ENCODE measurements at places on chromosomes 4 and X.

- no peak for DNase-seq
Measured at GRCh38 chr4:108361446-108361820, 192.7 kb upstream of the LEF1 start.

DNA sequence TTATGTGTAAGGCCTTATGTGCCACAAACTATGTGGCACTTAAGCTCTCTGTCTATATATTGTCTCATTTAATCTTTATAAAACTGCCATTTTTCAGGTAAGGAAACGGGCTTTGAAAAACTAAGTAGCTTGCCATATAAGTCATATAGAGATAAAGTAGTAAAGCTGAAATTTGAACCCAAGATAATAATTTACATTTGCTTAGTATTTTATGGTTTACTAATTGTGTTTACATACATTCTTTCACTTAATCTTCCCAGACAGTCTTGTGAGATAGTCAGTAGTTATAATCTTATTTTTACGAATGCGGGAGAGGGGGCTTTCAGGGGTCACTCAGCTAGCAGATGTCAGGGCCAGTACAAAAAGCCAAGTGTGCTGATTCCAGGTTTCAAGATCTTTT lies 13.9 kb upstream of the CCNG2 start:
- DNase-seq: no peak

- DNase-seq: no peak
Measured at GRCh38 chrX:142233400-142233799, 28.3 kb upstream of the MAGEC2 start.

DNA sequence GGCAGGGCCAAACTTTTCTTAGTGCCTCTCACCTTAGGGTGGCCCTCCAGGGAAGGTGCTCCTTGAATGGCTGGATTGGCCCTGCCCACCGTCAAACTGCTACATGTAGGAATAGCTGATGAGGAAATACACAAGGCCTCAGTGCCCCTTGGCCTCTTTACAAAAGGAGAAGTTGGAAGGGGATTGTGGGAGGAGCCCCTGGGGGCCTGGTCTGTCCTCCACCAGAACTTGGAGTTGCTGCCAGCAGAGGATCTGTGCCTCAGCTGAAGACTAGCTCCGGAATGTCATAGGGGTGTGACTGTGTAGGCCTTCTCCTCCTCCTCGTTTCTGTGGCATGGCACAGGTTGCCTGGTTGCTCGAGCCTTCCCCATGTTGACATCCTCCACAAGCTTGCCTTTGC lies 142.7 kb downstream of the AMMECR1 start:
- no peak for DNase-seq

DNA sequence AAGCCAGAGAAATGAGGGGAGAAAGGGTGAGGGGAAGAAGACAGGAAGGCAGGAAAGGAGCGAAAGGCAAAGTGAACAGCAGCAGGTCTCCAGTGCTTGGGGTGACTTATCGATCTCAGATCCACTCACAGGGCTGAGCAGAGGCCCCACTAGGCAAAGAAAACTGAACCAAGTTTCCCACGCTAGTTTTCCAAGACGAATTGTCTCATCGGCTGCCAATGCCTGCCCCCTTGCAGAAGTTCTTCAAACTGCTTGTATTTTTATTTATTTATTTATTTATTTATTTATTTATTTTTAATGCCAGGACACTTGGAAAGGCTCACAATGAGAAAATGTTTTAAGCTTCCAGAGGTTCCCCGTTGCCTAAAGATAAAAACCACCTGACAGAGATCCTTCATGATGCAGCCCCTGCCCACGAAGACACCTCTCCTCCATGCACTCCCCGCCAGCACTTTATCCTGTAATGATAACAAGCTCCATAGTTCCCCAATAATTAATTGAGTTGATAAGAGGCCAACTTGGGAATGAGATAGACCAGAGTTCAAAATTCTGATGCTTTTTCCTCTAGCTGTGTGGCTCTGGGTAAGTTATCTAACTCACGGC lies 43.2 kb downstream of the QDPR start:
- DNase-seq: no peak

DNA sequence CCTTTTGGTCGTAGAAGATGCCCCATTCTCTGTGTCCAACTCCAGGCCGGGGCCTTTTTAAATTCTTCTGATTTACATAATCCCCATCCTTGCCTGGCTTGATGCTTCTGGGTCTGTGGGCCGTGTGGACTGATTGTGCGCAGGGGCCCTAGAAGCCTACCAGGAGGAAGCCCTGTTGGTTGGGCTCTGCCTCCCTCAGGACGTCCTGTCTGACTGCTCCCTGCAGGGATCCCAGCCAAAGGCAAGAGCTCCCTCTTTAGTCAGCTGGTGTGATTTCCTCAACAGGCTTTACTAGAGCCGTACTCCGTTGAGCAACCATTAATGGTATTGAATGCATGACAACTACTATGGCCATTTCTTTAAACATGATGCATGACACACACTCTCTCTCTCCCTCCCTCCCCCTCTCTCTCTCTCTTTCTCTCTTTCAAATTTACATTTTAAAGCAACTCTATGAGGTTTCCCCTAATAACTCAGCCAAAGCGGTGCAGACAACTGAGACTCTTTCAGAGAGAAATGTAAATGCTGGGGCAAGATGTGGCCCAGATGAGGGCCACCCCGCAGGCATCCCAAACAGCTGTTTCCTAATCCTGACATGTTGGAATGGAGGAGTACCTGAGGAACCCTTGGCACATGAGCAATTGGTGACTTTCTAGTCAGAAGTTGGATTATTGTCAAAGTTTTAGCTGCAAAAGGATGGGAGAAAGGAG lies 117.3 kb downstream of the DRD5 start:
- DNase-seq: no peak

DNA sequence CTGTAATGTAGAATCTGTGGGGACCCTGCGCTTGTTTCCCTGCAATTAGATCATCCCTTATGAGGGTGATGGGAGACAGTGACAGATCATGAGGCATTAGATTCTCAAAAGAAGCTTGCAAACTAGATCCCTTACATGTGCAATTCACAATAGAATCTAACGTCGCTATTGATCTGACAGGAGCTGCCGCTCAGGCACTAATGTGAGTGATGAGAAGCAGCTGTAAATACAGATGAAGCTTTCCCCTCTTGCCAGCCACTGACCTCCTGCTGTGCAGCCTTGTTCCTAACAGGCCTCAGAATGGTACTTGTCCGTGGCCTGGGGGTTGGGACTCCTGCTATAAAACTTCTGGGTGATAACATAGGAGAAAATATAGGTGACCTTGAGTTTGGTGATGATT lies 1076.8 kb downstream of the PDHA2 start:
- DNase-seq: no peak

GRCh38 chr4:11149612-11150259 lies 279.0 kb downstream of the HS3ST1 start:
- no peak for DNase-seq

GRCh38 chr4:82044141-82044993 lies 329.4 kb downstream of the HNRNPD start:
- DNase-seq: peak; percentile 48

GRCh38 chr4:26557164-26557563 lies 26.7 kb upstream of the TBC1D19 start:
- DNase-seq: no peak

DNA sequence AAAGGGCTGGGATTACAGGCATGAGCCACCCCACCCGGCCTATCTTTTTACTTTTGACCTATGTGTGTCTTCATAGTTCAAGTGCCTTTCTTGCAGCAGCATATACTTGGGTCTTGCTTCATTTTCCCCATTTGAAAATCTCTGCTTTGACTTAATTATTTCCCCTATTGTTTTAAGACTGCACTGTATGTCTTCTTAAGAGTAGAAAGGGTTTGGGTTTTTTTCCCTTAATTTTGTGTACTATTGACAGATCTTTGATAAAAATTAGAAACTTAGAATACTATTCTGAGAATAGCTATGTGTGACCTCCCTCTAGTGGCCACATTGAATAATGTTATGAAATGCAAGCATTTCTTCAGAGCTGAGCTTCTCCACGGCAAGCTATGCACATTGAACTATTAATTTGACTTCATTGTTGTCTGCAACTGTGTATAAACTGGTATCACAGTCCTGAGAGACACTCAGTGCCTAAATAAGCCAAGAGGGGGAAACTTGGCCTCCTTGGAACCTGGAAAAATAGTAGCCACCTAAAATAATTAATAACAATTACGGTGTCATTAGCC lies 8.7 kb upstream of the SLC25A4 start:
- no peak for DNase-seq

GRCh38 chrX:95703696-95704095 lies 980.9 kb upstream of the DIAPH2 start:
- DNase-seq: no peak

DNA sequence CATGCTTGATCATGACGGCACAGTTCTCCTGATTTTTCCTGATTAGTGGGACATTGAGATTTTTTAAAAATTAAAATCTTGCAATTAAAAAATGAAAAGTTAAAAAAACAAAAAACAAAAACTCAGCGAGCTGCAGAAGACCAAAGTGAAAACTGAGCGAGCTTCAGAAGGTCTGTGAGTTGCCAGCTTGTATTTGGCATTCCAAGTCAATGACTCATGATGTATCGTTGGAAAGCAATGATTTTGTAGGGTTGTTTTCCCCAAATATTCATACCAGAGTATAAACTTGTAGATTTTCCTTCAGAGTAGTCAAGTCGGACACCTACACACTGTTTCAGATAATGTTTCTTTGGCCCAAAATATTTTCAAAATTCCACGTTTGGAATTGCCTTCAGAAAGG lies 76.9 kb downstream of the LRRC66 start:
- DNase-seq: no peak

- DNase-seq: no peak
Measured at GRCh38 chrX:68685685-68686084, 38.2 kb downstream of the STARD8 start.

GRCh38 chrX:24243692-24244091 lies 70.2 kb downstream of the SUPT20HL2 start:
- no peak for DNase-seq

GRCh38 chrX:44992775-44993174 lies 119.8 kb downstream of the KDM6A start:
- DNase-seq: no peak

DNA sequence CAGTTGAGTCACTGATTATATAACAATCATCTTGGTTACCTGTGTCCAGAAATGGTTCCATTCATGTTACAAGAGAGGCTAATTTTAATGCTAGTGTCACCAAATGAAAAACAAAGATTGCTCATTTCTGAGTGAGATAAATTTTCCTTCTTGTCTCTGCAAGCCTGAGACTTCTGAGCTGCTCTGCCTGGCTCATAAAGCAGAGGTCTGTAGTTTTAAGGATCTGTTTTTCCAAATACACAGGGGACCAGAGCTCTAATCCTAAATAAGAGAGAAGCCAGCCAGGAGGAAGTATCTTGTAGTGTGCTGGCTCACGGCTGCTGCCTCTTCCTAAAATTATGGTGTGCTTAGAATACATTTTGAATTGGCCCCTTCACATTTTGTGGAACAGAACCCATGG lies 42.6 kb downstream of the CLDN34 start:
- DNase-seq: no peak

GRCh38 chr4:146142768-146143167 lies 32.8 kb upstream of the LSM6 start:
- no peak for DNase-seq

- DNase-seq: no peak
Measured at GRCh38 chrX:95629737-95630136, 1054.9 kb upstream of the DIAPH2 start.

GRCh38 chr4:150609131-150609530 lies 27.2 kb downstream of the MAB21L2 start:
- no peak for DNase-seq

DNA sequence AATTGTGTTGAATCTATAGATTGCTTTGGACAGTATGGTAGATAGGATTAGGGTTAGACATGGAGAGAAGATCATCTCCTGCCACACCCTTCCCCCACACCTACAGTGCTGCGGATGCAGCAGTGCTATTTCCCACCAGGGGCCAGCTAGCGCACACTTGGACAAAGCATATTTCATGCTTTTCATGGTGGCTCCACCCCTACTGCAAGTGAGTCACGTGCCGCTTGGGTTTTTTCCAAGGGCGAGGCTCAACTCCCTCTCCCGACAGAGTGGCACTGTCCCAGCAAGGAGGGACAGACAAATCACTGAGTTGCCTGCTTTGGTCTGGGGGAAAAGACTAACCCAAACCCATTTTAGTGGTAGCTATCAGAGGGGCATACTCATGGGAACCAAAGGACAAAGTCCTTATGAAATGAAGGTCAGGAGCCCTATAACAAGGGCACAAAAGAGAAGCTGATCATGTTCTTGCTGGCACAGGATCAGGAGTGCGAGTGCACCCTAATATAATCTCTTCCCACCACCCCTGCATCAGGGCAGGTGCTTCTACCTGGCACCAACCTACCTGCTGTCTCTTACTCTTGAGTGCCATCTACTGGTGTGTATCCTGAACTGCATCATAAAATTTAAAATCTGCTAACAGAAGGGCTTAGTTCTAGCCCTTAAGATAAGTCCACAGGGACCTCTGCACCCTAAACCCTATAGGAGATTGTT lies 55.1 kb upstream of the PGAM4 start:
- DNase-seq: no peak

GRCh38 chrX:64190136-64190740 lies 15.3 kb downstream of the AMER1 start:
- no peak for DNase-seq

DNA sequence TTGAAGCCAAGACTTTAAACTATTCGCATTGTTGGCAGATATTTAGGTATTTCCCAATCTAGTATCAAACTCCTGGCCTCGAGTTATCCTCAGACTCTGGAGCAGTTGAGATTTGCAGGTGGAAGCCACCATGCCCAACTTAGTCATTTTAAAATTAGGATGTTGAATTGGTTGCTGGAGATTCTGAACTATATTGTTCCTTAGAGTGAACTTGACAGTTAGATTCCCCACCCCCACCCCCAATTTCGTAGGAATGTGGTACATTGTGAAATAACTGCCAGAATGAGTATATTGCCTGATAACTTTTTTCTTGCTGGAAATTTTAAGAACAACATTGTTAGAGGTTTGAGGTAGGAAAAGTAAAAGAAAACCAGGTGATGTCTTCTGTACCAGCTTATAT lies 2.3 kb downstream of the NOCT start:
- DNase-seq: no peak

GRCh38 chr4:87309625-87310024 lies 13.1 kb downstream of the HSD17B13 start:
- DNase-seq: no peak

- DNase-seq: no peak
Measured at GRCh38 chrX:71996826-71997225, 86.2 kb downstream of the NHSL2 start.

DNA sequence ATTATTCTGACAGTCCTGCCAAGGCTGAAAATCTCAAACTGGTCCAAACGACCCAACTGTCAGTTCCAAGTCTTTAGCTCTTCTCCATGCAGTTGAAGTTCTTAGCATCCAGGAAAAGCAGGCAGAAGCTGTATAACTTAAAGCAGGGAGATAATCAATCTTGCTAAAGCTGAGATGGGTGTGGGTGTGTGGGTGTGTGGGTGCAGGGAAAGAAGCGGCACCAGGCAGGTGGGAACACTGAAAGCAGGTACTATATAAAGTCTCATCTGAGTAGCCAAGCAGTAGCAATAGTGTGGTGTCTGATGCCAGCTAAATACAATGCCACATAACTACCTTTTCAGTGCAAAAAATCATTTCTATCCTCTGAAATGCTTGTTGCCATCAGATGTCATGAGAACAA lies 69.7 kb upstream of the EGFL6 start:
- no peak for DNase-seq

- DNase-seq: peak; percentile 46
Measured at GRCh38 chrX:14039344-14039743, 9.7 kb upstream of the GEMIN8 start.
